ENCODE measurements at places on chromosomes 7 and 10.

DNA sequence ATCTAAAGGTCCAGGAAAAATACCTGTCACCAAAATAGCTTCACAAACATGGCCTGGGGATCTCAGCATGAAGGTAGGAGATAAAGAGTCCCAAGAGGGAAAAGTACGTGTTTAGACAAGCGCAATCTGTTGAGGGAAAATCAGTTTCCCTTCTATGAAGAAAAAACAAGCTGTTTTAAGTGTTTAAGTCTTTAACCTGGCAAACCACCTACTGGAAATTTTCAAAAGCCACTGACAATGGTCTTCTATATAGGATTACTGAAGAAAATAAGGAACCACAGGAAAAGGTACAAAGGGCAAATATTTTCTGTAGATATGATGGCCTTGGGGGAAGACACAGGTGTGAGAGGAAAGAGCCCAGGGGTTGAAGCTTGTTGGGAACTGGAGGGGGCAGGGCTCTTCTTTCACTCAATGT lies 21.2 kb downstream of the ALDH18A1 start:
- DNase-seq, result no peak

DNA sequence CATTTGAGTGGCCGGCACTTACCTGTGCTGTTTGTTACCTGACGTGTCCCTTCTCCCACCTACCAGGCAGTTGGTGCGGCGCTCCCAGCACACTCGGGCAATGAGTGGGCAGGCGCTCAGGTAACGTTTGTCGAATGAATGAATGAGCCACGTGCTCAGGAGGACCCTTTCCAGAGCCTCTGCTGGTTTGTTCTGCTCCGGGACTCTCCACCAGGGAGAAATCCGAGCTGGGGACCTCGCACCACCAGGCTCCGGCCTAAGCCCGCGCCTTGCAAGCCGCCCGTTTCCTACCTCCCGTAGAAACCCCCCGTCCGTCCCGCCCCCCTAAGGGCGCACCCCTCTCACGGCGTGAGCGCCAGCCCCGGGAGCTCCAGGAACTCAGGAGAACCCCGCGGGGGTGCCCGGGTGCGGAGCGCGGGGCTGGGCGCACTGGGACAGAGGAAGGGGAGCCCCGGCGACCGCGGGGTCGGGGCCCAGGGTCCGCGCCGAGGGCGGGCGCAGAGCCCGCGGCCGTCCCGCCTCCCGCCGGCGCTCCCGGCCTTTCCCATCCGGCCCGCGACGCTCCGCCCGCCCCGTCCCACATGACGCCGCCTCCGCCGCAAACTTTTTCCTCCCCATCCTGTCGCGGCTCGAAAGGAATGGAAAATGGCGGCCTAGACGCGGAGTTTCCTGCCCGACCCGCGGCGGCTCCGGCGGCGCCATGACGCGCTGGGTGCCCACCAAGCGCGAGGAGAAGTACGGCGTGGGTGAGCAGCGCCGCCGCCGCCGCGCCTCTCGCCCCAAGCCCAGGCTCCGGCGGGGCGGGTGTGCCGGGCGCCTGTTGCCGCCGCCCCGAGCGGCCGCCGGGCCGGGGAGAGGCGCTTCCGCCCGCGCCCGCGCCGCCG lies at the start of gene DOCK1:
Gene DOCK1, plus strand, starts transcription at position 611 of the 884 bp plus-strand sequence. Its CDS starts 90 bp downstream, at position 701.
- DNase-seq, result peak; percentile 80

DNA sequence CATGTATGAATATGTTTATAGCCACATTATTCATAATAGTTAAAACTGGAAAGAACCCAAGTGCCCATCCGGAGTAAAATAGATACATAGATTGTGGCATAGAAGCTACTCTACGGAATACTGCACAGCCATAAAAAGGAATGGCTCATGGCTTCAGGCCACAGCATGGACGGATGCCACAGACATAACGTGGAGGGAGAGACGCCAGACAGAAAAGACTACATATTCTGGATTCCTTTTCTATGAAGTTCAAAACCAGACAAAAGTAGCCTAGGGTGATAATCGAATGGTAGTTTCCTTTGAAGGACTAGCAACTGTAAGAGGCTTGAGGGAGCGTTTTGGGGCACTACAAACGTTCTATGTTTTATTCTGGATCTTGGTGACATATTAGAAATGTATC lies 58.9 kb upstream of the FOXI2 start:
- no peak for DNase-seq

DNA sequence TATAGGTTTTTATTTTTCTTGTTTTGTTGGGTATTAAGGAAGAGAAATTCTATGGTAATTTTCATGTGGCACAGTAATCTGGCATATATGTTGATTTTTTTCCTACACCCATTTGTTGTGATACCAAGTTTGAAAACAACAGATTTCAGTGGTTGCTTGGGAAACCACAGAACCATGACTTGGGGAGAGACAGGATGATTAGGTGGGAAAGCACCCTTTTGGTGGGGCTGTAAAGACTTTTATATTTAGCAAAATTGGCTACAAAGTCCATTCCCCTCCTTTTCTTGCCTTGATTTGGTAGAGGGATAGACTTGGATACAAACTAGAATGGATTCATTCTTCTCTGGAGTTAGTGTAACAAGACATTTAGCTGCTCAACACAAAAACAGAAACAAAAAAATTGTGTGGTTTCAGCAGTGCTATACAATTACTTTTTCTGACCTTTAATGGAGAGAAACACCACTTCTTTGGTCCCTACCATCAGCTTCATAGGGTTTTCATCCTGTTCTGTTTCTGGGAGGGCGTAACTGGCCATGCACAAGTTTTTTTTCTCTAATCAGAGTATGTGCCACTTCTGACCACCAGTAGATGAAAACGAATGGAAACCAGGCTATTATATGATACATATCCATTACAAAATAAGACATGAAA lies 52.7 kb downstream of the FIGNL1 start:
- no peak for DNase-seq

DNA sequence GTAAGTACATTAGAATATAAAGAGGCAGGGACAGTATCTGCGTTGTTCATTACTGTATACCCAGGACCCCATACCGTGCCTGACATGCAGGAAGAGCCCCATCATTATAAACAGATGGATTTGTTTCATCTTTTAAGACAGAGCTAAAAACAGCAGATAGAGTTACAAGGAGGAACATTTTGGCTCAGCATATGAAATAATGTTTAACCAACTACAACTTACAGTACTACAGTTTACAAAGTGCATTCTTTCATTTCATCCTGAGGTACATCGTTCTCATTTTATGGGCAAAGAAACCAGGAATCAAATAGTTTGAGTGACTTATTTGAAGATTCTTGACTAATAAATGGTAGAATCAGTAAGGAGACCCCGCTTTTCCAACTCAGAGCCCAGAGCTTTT lies 38.1 kb upstream of the AGBL3 start:
- DNase-seq, result no peak

DNA sequence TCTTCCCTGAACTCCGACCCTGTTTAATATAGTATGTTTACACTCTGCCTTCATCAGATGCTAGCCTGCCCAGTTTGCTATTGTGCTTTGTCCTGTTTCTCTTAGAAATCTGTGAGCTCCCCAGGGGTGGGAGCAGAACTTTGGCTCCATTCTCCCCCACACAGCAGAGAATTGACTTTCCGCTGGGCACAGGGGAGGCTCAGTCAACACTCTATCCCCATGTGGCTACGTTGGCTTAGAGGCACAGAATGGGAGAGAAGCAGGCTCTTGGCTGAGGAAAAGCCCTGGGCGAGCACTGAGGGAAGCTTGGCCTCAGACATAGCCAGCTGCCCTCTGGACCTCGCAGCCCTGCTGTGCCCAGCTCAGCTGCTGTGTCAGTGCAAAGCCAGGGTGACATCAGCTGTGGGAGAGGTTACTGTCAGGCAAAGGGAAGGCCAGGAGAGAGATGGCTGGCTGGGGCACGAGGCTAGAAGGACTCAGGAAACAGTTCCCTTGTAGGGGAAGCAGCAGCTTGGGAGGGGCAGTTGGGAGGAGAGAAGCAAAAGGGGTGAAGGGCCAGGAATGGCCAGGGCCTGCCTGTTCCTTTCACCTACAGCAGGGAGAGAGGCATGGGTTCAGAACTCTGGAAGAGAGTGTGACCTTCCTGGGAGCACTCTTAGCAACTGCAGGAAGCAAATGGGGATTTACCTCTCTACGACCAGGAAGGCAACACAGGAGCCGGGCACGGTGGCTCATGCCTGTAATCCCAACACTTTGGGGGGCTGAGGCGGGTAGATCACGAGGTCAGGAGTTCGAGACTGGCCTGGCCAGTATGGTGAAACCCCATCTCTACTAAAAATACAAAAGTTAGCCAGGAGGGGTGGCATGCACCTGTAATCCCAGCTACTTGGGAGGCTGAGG lies 5.8 kb upstream of the SCD start:
- no peak for DNase-seq

All from mucosa of descending colon (tissue), 3 donors.